NCI-H1694 treated with DMSO at 0.1 percent for 48 hours (cell line): ENCODE measurements at places on chromosomes 6 and 20.

DNA sequence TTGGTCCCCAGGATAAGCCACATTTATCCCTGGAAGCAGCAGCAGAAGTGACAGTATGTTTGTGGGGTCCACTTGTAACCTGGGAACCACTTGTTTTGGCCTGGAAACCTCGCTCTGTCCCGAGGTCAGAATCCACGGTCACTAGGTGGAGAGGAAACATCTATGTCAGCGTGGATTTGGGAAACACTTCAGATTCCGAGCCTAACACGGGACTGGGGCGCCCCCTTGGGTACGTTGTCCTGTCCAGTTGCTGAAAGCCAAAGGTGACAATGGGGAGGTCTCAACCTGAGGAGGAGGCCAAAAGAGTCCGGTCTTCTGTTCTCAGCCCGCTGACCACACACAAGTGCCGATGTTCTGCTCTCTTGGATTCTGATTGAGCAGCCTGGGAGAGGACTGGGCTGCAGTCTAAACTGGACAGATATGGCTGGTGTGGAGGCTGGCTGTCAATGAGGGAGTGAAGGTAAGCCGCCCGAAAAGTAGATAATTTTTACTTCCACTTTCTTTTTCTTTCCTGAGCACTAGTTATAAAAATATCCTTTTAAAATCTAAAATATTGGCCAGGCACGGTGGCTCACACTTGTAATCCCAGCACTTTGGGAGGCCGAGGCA, 4.9 kb upstream of the ZFP57 start:
- no peak for DNase-seq

GRCh38 chr6:35161776-35162607, 20.9 kb upstream of the TCP11 start:
- no peak for DNase-seq

DNA sequence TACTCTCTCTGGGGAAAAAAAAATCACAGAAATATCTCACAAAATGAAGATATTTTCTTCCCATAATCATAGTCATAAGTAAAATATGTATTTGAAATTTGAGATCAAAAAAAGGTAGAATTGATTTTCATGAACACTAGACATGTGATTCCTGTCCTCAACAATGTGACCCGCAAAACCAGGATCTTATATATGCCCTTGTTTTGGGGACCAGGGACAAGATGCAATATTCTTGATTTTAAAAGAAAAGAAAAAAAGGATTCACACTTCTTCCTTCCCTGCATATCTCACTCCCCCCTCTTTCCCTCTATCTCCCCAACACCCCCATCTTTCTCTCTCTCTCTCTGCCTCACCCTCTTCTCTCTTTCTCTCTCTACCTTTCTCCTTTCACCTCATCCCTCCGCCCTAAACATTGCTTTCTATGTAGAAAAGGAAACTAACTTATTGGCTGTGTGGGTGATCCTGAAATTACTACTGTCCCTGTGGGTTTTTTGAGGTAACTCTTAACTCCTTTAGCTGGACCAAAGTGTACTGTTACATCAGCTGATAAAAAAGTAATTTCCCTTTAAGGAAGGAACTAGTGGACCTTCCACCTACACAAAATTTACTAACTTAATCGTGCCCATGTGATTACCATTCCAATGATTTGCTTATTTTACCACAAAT, 85.6 kb downstream of the AIG1 start:
- DNase-seq, result no peak

- no peak for DNase-seq
Measured at GRCh38 chr6:162315291-162315690, 412.3 kb downstream of the PRKN start.

DNA sequence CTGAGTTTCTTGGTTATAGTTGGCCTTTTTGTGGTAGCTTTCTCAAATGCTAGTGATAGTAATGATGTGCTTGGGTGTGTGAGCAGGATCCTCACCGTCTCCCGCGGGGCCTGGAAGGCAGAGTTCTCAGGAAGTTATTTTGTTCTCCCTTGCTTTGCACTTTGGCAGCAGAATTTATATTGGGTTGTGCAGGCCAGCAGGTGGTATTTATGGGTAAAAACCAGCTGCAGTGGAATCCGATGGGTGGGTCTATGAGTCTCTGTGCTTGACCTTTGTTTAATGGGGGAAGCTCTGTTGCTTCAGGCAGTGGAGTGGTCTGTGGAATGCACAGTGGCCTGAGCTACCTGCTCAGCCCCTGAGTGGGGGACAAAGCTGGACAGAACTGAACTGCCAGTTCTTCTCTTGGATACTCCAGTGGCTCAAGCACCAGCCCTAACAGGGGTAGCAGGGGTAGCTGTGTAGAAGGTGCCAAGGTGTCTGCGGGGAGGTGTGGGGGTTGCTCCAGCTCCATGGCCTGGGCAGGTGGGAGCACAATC, 27.3 kb downstream of the IGF2R start:
- DNase-seq, result no peak

GRCh38 chr20:3658019-3658715, 5.0 kb downstream of the GFRA4 start:
- no peak for DNase-seq

DNA sequence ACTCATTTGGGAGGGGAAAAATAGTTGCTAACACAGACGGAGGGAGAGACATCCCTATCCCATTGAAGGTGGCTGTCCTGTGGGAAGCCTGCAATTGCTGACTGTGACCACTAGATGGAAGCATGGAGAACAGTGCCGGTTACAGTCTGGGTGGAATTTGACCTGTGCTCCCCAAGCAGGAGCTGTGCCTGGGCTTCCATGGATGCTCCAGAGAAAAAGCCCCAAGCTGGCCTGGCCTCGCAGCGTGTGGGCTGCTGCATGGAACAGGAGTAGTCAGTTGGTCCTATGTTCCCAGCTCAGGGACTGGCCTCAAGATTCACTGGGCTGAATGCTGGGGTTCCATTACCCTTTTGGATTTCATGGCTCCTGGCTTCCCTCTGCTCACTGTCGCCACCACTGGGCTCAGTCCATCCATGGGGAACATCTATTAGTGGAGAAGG, 116.3 kb upstream of the CHD6 start:
- DNase-seq, result peak; percentile 5

GRCh38 chr20:58077282-58077681, 151.2 kb downstream of the ANKRD60 start:
- DNase-seq, result no peak

DNA sequence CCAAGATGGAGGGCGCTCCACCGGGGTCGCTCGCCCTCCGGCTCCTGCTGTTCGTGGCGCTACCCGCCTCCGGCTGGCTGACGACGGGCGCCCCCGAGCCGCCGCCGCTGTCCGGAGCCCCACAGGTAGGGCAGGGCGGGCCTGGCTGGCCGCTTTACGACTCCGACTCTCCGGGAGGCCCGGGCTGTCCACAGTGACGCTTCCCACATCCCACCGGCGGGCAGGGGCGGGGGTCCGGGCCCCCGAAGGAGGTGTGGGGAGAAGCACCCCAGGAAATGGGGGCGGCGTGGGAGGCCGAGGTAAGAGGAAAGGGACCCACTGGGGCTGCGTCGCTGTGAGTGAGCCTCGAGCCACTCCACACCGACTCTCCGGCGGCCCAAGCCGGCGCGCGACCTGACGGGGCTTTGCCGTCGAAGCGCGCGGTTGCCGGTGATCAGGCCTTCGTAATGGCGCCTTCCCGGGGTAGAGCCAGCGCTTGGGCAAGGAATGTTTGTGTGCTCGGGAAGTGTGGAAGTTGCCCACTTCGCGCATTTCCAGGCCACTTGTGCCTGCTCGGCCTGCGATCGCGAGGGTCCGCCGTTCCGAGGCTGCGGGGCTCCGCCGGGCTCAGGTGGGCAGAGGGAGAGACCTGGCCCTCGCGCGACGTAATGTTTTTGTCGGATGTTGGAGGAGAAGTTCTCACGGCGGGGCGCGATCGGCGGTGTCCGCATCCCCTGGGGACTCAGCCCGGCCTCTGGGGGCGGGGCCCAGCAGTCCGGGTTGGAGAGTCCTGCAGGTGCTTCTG, 427 bp downstream of the GINM1 start:
- DNase-seq, result no peak
